Activated CD8-positive, alpha-beta memory T cell treated with anti-CD3 and anti-CD28 coated beads for 1 hour (primary cell): ENCODE measurements at places on chromosomes 11 and 22.

GRCh38 chr22:49561976-49562375 is 265.7 kb downstream of the BRD1 start:
- no peak for DNase-seq

- DNase-seq: no peak
These were observed 1.4 kb downstream of the NECTIN1 start for GRCh38 chr11:119727523-119728151.

GRCh38 chr11:99632969-99633368 is 612.2 kb downstream of the CNTN5 start:
- DNase-seq: no peak

- no peak for DNase-seq
These were observed 19.8 kb downstream of the LRP4 start for GRCh38 chr11:46898396-46899095.

DNA sequence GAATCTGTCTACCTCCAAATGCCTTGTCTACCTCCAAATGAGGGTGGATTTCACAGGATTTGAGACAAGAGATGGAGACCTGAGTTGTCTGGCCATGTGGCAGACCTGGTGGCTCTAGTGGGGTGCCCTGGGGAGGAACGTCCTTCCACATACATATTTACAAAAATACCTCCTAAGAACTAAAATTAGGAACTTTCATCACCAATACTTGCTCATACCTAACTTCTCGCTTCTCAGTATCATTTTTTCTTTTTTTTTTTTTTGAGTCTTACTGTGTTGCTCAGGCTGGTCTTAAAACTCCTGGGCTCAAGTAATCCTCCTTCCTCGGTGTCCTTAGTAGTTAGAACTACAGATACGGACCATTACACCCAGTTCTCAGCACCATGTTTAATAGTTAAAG is 117.9 kb downstream of the MED15 start:
- DNase-seq: no peak

DNA sequence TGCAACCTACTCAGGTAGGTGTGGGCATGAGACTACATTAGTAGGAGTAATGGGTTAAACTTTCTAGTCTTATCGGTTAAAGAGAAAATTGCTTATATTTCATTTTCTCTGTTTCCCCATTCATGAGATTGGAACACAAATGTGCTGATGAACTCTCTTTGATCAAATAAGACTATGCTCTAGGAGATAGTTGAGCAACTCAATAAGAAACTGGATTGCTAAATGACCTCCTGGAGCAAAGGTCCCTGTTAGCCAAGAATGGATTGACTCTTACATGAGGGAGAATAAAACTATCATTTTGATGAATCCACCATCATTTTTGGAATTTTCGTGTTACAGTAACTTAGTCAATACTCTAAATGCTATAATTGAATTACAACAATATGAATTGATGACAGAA is 11.1 kb upstream of the NOX4 start:
- no peak for DNase-seq

GRCh38 chr11:63521896-63522295 is 14.7 kb upstream of the PLAAT4 start:
- no peak for DNase-seq

DNA sequence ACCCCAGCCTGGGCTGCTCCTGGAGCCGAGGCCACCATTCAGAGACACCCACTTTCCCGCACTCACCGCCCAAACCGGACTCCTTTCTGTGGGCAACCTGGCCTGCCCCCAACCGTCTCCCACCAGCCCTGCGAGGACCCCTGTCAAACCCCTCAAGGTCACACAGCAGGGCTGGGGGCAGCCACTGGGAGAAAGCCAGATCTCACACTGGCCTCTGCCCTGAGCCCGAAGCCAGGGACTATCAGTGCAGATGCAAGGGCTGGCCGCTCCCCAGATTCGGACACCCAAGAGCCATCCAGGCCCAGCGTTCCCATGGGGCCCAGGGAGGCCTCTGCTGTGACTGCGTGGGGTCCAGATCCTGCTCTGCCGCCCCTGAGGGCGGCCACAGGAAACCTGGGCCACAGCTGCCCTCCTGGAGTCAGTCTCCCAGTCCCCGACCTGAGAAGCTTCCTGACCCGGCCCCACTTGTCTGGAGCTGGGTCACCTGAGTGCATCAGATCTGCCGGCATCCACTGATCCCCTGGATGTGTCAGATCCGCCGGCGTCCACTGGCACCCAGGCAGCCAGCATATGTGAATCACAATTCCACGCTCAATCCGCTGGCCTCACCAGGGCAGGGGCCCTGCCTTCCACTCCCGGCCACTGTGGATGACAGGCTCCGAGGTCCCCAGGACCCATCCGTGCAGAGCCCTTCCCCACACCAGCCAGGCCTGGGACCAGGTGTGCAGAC is 139.7 kb downstream of the BRD1 start:
- DNase-seq: no peak

DNA sequence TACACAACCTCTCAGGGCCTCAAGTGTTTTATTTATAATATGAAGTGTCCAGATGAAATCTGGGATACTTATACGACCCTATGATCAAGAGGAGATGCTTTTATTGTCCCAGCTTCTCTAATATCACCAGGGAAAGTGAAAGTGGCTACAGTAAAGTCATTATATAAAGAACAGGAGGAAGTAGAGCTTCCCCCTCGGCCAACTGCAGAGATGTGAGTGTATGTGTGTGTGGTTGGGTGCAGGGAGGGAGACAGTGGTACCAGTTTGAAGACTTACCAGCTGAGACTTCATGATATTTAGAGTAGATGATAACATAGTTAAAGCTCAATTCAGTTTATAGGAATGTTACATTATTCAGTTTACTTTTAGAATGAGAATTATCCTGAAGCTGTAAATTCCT is 373.6 kb upstream of the DDI1 start:
- DNase-seq: no peak

- DNase-seq: no peak
These were observed 168.7 kb upstream of the NTM start for GRCh38 chr11:131201674-131202073.

- DNase-seq: no peak
These were observed 300.2 kb downstream of the LARGE1 start for GRCh38 chr22:33620085-33620484.
